Epithelial cell of proximal tubule (primary cell): ENCODE measurements at places on chromosomes 11 and 22. TPM values are rescaled to one million over a fixed set of nuclear protein-coding genes. Genes with fewer than 3 reads are reported as not detected.

Gene RELA
- total RNA-seq, result 63.6 and 73.0 TPM in 2 replicates

Gene OR8G1
- total RNA-seq, result not detected in 2 replicates

Gene ZNF215
- total RNA-seq, result 2.8 and 5.6 TPM in 2 replicates

Gene OR52N4
- total RNA-seq, result not detected in 2 replicates

Gene PLA2G3
- total RNA-seq, result 2.0 TPM in 1 of 2 replicates, not detected in the other

Gene TMEM45B
- 1.4 and 2.7 TPM in 2 replicates for total RNA-seq

Gene ACR
- not detected in 2 replicates for total RNA-seq

Gene SEPTIN3
- 0.06 and 0.14 TPM in 2 replicates for total RNA-seq

Gene GGT5
- total RNA-seq, result 0.22 and 1.3 TPM in 2 replicates

Gene FAT3
- 0.80 and 1.2 TPM in 2 replicates for total RNA-seq

Gene PHETA2
- 10.9 and 11.2 TPM in 2 replicates for total RNA-seq

Gene DTX4
- 2.7 and 3.0 TPM in 2 replicates for total RNA-seq

Gene GRM5
- total RNA-seq, result 0.12 and 0.14 TPM in 2 replicates

Gene MRGPRX3
- total RNA-seq, result not detected in 2 replicates

Gene POGLUT3
- total RNA-seq, result 21.1 and 24.4 TPM in 2 replicates

Gene TIMP3
- total RNA-seq, result 6.1 and 8.3 TPM in 2 replicates

Gene HTR3B
- total RNA-seq, result not detected in 2 replicates

Gene LMNTD2
- total RNA-seq, result 1.5 and 2.2 TPM in 2 replicates

Gene MS4A4E
- total RNA-seq, result not detected in 2 replicates

Gene MRE11
- total RNA-seq, result 13.7 and 17.3 TPM in 2 replicates

Gene PKP3
- total RNA-seq, result 20.6 and 30.7 TPM in 2 replicates

Gene MICAL2
- total RNA-seq, result 104 and 148 TPM in 2 replicates

Gene SSRP1
- 141 and 218 TPM in 2 replicates for total RNA-seq

Gene PKNOX2
- 0.14 TPM in 1 of 2 replicates, not detected in the other for total RNA-seq

Gene EFCAB6
- 0.07 and 0.23 TPM in 2 replicates for total RNA-seq

Gene GAL3ST1
- total RNA-seq, result 4.1 and 11.4 TPM in 2 replicates

Gene P2RY2
- total RNA-seq, result 1.1 and 5.4 TPM in 2 replicates
